ENCODE measurements at places on chromosomes 3 and 15. TPM values are rescaled to one million over a fixed set of nuclear protein-coding genes. Genes with fewer than 3 reads are reported as not detected.

DNA sequence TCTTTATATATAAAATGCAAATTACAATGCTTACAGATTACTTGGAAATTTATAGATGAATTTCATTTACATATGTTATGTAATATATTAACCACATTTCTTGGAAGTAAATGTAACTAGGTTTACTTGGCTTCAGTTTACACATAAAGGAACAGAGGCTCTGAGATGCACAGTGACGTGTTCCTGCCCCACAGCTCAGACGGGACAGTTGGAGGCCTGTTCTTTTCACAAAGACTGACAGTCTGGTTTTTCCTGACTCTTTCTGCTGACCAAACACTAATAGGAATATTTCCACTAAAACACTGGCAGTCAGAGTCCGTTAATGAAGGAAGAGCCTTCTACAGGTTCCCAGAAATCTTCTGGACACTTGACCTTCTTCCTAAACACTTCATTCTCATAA, 336.1 kb downstream of the MFSD1 start:
- H3K27ac ChIP-seq, result no peak overlapping the region
- H3K36me3 ChIP-seq, result no peaks in the 10 kb centered on the region
- no peaks in the 10 kb centered on the region for H3K4me1 ChIP-seq
- DNase-seq, result no peak
- H3K27me3 ChIP-seq, result peaks cover 3% of the 10 kb centered on the region

DNA sequence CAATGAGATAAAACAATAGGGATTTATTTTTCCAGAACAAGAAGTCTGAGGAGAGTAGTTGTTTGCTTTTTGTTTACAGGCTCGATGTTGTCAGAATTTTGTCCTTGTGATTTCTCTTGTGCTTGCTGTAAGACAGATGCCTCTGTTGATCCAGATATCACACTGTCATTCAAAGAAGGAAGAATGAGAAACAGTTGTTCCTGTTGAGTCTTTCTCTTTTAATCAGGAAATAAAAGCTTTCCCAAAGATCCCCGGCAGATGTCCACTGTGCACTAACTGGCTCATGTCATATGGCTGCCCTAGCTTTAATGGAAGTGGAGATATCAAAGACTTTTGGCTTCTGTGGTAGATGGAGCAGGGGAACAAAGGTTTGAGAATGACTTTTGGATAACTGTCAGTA, 6.8 kb downstream of the SERPINI1 start:
- H3K4me1 ChIP-seq, result peaks cover 7% of the 10 kb centered on the region
- no peaks in the 10 kb centered on the region for H3K36me3 ChIP-seq
- no peaks in the 10 kb centered on the region for H3K27me3 ChIP-seq
- no peak overlapping the region for H3K4me3 ChIP-seq

- H3K27me3 ChIP-seq, result no peaks in the 10 kb centered on the region
- no peaks in the 10 kb centered on the region for H3K36me3 ChIP-seq
- H3K27ac ChIP-seq, result no peak overlapping the region
- H3K4me1 ChIP-seq, result no peaks in the 10 kb centered on the region
- H3K4me3 ChIP-seq, result no peak overlapping the region
Observed at GRCh38 chr15:62900071-62900802, 142.3 kb upstream of the TPM1 start.

GRCh38 chr3:150876611-150877265, 28.5 kb downstream of the MINDY4B start:
- no peaks in the 10 kb centered on the region for H3K4me1 ChIP-seq
- no peak overlapping the region for H3K4me3 ChIP-seq
- no peak for DNase-seq
- H3K27ac ChIP-seq, result no peak overlapping the region
- no peaks in the 10 kb centered on the region for H3K36me3 ChIP-seq

- peaks cover 3% of the 10 kb centered on the region for H3K27me3 ChIP-seq
- no peak overlapping the region for H3K27ac ChIP-seq
- no peak overlapping the region for H3K4me3 ChIP-seq
- no peak for DNase-seq
- no peaks in the 10 kb centered on the region for H3K4me1 ChIP-seq
Observed at GRCh38 chr15:97504031-97504792, 456.3 kb upstream of the ARRDC4 start.

GRCh38 chr3:43468133-43468532, 153.7 kb downstream of the ANO10 start:
- no peak for DNase-seq
- peaks cover 3% of the 10 kb centered on the region for H3K4me1 ChIP-seq
- H3K27me3 ChIP-seq, result no peaks in the 10 kb centered on the region
- H3K36me3 ChIP-seq, result no peaks in the 10 kb centered on the region
- H3K27ac ChIP-seq, result no peak overlapping the region

DNA sequence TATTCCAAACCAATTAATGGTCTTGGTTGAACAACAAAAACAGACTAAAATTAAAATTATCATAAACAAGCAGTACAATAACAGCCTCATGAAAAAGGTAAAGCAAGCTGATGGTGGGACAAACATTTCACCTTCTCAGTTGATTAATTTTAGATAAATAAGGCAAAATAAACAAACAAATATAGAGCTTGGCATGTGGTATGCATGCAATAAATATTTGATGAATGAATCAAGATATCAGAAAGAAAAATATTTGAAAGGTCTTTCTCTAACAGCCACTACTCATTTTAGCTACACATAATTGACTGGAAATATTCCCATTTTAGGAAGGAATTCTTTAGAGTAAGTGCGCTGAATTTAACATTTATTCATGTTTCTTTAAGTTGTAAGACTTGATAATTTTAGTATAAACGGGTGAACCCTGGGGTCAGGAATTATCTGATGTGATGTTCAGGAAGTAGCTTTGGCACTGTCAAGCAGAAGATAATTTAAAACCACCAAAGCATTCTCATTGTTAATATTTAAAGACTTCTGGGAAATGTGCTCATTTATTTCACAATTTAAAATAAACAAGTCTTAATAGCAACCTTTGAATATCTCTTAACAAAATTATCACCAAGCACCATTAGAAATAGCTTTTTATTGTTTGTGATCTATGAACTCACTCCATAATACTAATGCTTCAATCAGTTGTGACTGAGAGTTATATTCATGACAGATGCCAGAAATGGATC, 372.3 kb upstream of the TGFBR2 start:
- no peaks in the 10 kb centered on the region for H3K27me3 ChIP-seq
- no peak for DNase-seq

DNA sequence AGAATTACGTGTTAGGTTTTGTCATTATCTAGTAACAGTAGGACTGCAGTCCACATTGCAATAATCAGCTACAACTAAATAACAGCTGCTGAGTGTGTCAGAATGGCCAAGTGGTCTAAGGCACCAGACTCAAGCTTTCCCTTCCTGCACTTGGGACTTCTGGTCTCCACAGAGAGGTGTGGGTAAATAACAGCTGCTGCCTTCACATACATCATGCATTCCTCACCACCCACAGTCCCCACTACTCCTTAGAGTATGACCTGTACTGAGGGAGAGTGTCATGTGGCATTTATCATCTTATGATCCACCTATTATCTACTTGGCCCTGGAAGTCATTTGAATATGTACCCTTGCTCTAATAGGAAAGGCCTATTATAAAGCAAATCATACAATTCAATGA, 22.2 kb upstream of the ZMAT3 start:
- H3K4me1 ChIP-seq, result peaks cover 7% of the 10 kb centered on the region
- no peak overlapping the region for H3K4me3 ChIP-seq
- H3K27ac ChIP-seq, result no peak overlapping the region
- no peak for DNase-seq
- H3K27me3 ChIP-seq, result no peaks in the 10 kb centered on the region

DNA sequence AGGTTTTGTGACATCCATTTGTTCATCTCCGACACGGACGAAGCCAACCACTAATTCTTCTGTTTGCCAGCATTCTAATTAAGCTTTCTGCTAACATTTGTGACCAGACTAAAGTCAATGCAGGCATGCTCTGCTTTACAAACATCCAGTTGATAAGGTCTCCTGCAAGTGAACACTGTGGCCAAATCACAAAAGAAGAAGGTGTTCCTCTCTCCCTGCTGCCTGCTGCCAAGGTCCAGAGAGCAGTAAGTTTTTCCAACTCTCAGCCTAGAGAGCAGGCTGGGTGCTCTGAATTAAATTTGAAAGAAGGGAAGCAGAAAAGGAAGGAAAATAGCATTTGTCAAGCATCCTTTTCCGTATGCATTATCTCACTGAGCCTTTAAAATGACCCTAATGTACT, 133.6 kb downstream of the ATP8B4 start:
- no peak for DNase-seq
- H3K36me3 ChIP-seq, result no peaks in the 10 kb centered on the region
- no peak overlapping the region for H3K27ac ChIP-seq
- H3K4me3 ChIP-seq, result no peak overlapping the region
- no peaks in the 10 kb centered on the region for H3K27me3 ChIP-seq

GRCh38 chr15:41411031-41411430, 5.9 kb upstream of the RTF1 start:
- H3K4me1 ChIP-seq, result peaks cover 13% of the 10 kb centered on the region
- H3K4me3 ChIP-seq, result no peak overlapping the region

- no peak for DNase-seq
- no peaks in the 10 kb centered on the region for H3K4me1 ChIP-seq
- no peak overlapping the region for H3K27ac ChIP-seq
- no peaks in the 10 kb centered on the region for H3K36me3 ChIP-seq
Observed at GRCh38 chr3:68274286-68274685, 619.9 kb upstream of the SUCLG2 start.

DNA sequence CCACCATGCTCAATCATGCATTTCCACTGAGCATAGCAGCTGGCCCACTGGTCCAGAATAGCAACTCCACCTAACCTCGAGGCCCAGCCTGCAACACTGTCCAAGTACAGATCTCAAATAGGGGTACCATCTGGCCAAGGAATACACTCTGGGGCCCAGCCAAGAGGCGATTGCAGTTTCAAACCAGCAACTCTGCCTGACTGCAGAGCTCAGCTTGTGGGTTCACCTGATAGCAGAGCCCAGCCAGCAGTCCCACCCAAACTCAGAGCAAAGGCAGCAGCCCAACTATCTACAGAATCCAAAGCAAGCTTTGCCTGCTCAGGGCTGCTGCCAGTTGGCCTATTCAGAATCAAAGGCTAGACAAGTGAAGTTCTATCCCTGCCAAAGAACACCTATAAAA, 30.5 kb downstream of the POLQ start:
- no peak for DNase-seq
- no peaks in the 10 kb centered on the region for H3K27me3 ChIP-seq
- H3K36me3 ChIP-seq, result peaks cover 58% of the 10 kb centered on the region
- H3K4me1 ChIP-seq, result no peaks in the 10 kb centered on the region
- H3K4me3 ChIP-seq, result no peak overlapping the region
- no peak overlapping the region for H3K27ac ChIP-seq

MED12L gene
- 2.0 TPM for total RNA-seq

OR5K2 gene
- not detected for total RNA-seq

SLCO2A1 gene
- total RNA-seq, result not detected

LTF gene
- not detected for total RNA-seq

ST8SIA2 gene
- total RNA-seq, result not detected

CLDN18 gene
- not detected for total RNA-seq
